ENCODE measurements at places on chromosomes 4 and X. TPM values are rescaled to one million over a fixed set of nuclear protein-coding genes. Genes with fewer than 3 reads are reported as not detected.
A peak's percentile ranks its signal among the peaks of the same experiment; 100 is the strongest.

- no peak for DNase-seq
Measured at GRCh38 chr4:174461466-174462106, 60.7 kb downstream of the HPGD start.

GRCh38 chr4:169723207-169723965 lies 34.4 kb downstream of the HPF1 start:
- DNase-seq, result no peak

DNA sequence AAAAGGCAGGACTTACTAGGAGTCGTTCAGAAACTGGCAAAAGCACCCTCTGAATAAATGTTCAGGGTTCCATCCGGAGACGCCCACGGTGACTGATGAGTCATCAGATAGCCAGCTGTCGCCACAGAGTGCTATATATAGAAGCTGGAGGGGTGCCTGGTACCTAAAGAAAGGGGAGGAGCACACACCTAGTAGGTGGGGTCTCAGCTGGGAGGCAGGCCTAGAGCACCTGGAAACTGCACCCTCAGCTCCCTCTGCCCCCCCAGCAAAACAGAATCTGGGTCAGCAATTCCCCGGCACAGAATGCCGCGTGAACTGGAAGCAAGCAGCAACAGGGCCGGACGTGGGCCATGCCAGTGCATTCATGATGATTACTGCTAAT lies 242.0 kb downstream of the BCOR start:
- no peak for DNase-seq

DNA sequence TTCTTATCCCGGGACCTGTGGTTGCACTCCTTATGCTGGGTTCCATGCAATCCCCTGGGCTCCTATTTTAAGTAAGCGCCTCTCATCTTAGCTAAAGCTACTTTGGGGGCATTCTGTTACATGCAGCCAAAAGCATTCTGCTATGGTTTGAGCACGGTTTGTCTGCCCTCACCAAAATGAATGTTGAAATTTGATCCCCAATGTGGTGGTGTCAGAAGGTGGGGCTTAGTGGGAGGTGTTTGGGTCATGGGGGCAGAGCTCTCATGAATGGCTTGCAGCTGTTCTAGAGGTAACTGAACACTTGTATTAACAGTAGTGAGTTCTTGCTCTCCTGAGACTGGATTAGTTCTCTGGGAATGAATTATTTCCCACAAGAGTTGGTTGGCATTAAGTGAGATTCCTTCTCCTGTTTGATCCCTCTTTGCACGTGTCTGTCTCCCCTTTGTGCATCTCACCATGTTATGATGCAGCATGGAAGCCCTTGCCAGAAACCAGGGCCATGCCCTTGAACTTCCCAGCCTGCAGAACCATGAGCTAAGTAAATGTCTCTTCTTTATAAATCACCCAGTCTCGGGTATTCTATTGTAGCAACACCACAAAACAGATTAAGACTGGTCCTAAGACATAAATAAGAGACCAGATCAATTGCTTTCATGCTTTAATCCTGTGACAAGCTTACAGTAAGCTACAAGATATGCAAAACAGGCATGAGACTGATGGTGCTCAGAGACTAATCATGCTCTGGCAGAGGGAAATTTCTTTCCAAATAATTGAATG lies 141.8 kb downstream of the TSPAN5 start:
- DNase-seq, result no peak

- DNase-seq, result no peak
Measured at GRCh38 chrX:50635817-50636365, 165.3 kb upstream of the DGKK start.

- no peak for DNase-seq
Measured at GRCh38 chr4:6017800-6018199, 431 bp downstream of the C4orf50 start.

- DNase-seq, result no peak
Measured at GRCh38 chr4:55241461-55241860, 104.6 kb upstream of the SRD5A3 start.

DNA sequence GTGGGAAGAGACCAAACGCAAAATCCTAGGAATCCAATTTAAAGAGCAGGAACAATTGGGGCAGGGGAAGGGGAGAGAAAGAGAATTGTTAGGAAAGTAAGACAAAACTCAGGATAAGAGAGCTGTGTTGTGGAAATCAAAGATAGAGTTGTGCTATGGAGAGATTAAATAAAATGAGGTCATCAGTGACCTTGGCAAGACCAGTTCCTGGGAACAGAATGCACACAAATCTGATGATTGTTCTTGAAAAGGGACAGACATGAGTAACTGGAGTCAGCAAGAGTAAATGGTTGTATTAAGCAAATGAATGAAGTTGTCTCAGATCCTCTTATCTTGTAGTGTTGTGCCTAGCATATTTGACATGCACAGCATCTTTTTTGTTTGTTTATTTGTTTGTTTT lies 267.4 kb downstream of the IL1RAPL1 start:
- DNase-seq, result no peak

DNA sequence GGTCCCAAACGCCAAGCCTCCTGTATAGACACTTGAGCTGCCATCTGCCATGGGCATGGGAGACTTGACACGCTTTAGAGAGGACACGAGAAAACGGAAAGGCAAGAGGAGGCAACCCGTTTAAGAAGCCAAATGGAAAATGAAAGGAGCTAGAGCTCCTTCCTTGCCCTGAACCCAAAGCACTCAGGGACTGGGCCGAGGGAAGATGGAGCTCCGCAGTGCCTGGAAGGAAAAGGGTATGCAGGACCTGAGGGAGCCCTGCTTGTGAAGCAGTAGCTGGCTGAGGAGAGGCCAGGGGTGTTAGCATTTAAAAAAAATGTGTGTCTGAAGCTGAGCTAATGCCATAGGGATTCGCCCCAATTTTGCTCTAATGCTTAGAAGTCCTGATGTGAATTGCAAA lies 15.1 kb downstream of the MCF2 start:
- DNase-seq, result no peak

DNA sequence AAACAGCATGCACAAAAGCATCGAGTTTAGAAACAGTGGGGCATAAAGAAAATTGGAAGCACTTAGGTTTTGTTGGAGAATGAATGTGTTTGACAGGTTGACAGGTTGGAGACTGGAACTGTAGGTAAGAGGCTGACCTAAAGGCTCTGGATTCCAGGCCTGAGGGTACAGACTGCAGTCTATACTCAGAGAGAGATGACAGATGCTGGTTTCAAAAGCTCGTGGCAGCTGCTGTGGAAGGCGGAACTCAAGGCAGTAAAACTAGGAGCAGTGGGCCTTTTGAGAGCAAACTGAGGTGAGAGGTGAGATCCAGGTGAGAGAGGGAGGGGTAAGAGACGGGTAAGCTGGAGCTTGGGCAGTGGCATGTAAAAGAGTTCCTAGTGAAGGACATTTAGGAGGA lies 415.2 kb downstream of the TRIML1 start:
- DNase-seq, result no peak

DNA sequence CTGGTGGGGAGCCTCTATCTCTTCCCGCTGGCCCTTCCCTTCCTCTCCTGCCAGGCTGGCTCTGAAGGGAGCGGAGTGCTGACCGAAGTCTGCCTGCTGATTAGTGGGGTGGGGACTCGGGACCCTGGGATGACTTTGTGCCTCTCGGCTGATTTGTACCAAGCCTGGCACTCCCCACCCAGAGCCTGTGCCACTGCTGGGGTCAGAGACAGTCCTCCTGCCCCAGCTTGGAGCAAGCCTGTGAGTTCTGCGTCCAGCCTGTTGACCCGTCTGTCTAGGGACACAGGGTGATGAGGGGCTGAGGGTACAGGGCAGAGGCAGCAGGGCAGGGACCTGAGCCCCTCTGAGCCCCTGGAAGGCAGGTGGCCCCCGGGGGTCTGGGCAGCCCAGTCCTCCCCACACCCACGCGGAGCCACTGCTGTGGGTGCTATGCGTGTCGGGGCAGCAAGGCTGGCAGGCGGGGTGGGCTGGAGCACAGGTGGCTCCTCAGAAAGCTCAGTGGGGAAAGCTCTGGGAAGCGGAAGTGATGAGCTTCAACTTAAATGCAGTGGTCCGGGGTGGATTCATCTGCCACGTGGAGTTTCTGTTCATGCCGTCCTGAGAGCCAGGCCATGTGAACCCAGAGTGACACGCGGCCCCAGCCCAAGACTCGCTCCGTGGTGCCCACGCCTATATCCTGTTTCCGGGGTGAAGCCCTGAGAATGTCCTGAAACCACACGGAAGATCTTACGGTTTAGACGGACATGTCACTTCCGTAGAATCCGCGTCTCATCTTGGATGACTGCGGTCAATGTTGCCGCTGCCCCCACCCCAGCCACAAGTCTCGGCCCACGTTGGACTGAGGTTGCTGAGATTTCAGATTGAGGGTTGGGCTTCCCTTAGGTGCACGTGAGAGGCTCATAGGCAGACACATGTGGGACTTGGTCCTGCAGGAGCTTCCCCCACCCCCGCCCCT lies 21.1 kb upstream of the UVSSA start:
- DNase-seq, result no peak

- DNase-seq, result peak; percentile 9
Measured at GRCh38 chr4:89489338-89489771, 181.8 kb upstream of the GPRIN3 start.

DNA sequence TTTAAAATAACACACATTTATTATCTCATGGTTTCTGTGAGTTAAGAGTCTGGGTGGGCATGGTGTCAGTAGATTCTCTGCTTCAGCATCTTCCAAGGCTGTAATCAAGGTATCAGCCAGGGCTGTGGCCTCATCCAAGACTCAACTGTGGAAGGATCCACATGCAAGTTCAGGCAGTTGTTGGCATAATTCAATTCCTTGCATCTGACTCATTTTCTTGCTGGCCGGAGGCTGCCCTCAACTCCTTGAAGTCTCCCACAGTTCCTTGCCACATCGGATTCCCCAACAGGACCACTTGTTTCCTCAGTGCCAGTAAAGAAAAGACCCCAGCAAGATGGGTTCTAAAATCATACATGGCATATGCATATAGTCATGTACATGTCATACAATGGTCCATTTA lies 93.4 kb downstream of the NPNT start:
- no peak for DNase-seq

DNA sequence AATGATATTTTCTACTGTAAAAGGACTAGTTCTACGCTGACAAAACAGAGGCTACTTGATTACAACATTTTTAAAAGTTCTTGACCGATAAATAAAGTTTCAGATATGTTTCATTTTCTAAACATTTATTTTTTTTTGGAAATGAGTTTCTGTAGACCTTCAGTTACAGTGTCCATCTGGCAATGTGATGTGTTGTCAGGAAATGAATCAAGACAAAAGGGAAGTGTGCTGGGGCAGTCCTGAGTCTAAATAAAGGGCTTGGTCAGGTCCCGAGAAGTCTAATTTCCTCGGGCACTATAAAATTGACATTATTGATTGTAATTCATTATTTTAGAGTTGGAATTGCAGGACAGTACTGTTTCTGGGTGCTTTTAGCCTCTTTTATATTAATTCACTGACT lies 57.0 kb upstream of the FTHL17 start:
- DNase-seq, result no peak

- no peak for DNase-seq
Measured at GRCh38 chr4:185565696-185566095, 30.4 kb upstream of the PDLIM3 start.

- no peak for DNase-seq
Measured at GRCh38 chrX:132404266-132404665, 84.6 kb downstream of the MBNL3 start.

DNA sequence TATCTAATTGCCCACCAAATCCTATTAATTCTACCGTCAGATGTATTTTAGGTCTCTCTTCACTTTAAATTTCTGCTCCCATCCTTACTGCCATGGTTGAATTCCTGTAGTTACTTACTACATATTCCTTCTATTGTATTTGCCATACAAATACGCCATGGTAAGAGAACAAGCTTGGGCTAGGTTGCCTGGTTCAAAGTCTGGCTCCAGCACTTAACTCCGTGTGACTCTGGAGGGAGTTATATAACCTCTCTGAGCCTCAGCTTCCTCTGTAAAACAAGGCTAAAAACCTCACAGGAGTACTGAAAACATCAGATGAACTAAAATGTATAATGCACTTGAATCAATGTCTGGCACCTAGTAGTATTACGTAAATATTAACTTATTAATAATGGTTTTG lies 260.3 kb upstream of the RPS6KA3 start:
- no peak for DNase-seq

DNA sequence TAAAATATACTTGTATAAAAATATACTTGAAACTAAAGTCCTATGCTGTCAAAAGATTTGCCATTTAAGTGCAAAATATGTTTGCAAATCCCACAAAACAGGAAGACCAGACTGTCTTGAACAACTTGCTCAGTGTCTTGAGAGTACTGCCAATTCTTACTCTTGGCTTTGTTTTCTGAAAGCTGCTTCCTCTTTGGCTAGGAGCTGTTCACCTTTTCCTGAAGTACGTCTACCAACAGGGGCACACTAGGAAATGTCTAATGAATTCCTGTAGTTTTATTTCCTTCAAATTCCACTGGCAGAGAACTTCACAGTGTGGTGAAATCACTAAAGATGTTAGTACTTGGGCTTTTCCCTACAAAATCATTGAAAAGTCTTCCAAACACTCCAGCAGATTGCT lies 46.4 kb upstream of the ABCG2 start:
- no peak for DNase-seq

DNA sequence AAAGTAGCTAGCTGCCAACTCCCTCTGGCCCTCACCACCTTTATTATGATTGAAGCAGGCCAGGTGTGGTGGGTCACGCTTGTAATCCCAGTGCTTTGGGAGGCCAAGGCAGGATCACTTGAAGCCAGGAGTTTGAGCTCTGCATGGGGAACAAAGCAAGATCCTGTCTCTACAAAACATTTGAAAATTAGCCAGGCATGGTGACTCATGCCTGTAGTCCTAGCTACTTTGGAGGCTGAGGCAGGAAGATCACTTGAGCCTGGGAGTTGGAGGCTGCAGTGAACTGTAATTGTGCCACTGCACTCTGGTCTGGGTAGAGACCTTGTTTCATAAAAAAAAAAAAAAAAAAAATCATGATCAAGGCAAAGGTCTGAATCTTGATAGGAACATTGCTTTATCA lies 467.0 kb upstream of the DIPK2B start:
- no peak for DNase-seq

Gene CPXCR1
- total RNA-seq, result not detected

Gene PAGE5
- not detected for total RNA-seq

Gene CXCL6
- total RNA-seq, result 0.15 TPM

Gene FAM47B
- total RNA-seq, result not detected

Gene TCEAL9
- total RNA-seq, result 126 TPM

Gene KDR
- total RNA-seq, result 924 TPM

Gene USP17L27
- total RNA-seq, result not detected

Gene ZCCHC18
- total RNA-seq, result 3.6 TPM

Gene ZAR1
- total RNA-seq, result not detected

Gene JCHAIN
- not detected for total RNA-seq

Gene DNAAF6
- 1.2 TPM for total RNA-seq

Gene CT45A1
- not detected for total RNA-seq

Gene TGIF2LX
- total RNA-seq, result not detected

Gene MSN
- total RNA-seq, result 590 TPM
